ENCODE measurements at places on chromosomes 4 and X.

GRCh38 chr4:185238215-185238681 lies 28.9 kb downstream of the SNX25 start:
- no peak for DNase-seq

GRCh38 chrX:38718311-38718710 lies 82.9 kb upstream of the MID1IP1 start:
- no peak for DNase-seq

DNA sequence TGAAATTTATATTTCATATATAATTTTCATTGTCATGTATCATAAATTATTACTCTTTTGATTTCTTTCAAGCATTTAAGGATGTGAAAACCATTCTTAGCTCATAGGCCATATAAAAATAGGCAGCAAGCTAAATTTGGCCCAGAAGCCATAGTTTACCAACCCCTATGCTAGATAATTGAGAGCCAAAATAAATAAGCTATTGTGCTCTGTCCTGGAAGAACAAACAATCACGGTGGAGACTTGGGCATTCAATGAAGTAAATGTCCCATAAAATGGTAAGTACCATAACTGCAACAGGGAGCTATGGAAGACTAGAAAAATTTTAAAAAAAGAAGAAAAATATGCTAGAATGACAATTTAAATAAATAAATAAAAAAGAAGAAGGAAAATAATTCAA lies 60.9 kb upstream of the PACRGL start:
- DNase-seq: no peak

GRCh38 chr4:148834804-148835631 lies 392.8 kb upstream of the NR3C2 start:
- no peak for DNase-seq

- DNase-seq: no peak
Measured at GRCh38 chrX:136405126-136405525, 82.6 kb upstream of the BRS3 start.

DNA sequence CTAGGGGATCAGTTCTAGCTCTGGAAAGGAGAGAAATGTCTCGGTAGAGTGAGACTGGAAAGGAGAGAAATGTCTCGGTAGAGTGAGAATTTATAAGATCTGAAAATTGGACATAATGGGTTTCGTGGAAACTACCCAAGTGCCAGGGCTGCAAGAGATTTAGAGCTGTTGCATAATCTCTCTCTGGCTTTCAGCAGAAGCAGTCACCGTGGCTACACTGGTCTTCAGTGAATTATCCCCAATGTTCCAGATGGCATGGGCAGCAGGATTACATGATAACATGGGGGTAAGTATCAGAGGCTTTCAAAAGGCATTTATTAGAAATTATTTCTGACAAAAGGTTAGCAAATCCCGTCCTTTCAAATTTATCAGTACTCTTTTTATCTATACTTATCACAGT lies 435.5 kb downstream of the NKX6-1 start:
- no peak for DNase-seq

DNA sequence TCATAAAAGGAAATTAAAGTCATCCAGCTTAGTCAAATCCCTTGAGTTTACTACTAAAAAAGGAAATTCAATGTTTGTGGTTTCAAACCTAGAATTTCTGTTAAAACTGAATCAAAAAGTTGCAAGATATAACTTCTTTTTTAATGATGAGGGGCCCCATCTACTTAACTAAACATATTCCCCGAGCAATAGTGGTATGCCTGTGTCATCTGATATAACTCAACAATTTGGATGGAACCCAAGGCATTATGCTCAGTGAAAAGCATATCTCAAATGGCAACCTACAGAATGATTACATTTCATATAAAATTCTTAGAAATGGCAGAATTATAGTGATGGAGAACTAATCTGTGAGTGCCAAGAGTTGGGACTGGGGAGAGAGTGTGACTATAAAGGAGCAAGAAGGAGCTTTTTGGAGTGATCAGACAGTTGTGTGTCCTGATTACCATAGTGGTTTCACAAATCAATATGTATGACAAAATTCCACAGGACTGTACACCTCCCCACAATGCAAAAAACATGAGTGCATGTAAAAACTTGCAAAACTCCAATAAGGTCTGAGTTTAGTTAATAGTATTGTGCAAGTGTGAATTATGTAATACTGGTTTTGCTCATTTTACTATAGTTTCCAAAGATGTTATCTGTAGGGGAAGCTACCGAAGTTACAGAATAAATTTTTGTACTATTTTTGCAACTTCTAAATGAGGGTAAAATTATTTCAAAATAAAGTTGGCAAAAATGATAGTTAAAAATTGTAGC lies 323.2 kb downstream of the ARHGAP24 start:
- no peak for DNase-seq

DNA sequence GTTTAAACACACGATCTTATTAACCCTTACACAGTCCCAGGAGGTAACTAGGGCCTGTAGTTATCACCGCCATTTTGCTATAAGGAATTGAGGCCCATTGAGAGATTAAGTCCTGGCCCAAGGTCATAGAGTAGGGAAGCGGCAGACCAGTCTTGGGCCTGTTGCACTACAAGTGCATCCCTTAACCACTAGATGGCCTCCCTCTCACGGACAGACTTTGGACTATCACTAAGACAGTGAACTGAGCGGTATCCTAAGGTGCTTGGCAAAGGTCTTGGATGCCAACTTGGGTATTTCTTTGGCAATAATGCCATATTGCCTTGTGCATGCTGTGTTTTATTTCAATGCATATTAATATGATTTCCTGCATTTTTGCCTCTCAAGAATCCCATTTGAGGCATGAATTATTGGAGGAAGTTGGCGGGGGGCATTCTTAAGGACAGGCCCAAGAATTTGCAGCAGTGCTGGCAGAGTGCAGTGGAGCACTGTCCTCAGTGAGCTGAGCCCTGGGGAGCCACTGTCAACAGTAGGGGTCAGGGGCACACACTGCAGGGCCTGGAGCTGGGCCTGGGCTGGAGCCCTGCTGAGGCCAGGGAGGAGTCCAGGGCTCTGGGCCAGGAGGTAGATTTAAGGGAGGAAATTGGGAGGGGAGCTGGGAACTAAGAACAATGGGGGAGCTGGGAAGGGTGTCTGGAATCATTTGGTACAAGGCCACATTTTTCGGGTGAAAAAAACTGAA lies 147.4 kb downstream of the SMIM20 start:
- DNase-seq: peak; percentile 51

- DNase-seq: no peak
Measured at GRCh38 chr4:14719053-14719452, 283.2 kb upstream of the CPEB2 start.

DNA sequence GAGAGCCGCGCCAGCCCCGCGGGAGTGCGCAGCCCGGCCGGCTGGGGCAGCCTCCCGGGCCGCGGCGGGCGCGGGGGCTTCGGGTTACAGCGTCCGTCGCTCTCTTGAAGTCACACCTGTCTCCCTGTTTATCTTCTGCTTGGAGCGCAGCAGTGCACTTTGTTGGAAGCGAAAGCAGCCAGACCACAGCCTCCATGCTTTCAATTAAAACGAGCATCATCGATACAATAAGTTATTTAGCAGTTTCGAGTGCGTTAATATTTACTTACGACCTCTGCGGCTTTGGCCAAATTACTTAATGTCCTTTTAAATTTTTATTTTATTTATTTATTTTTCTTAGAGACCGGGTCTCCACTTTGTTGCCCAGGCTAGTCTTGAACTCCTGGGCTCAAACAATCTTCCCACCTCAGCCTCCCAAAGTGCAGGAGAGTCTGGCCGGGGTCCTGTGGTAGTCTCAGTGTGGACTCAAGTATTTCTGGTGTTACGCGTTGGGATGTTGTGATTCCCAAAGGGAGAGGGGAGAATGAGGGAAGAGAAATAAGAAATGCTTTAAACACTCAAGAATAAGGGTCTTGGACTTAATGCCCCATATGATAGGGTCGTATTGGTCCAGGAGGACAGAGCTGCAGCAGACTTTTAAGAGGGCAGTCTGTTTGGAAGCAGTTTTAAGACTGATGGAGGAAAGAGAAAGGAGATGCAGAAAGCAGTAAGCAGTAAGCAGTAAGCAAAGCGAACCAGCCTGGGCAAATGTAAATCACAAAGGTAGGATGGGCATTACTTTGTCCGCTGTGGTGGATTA lies 504 bp upstream of the PDLIM3 start:
- no peak for DNase-seq

GRCh38 chr4:148539387-148539786 lies 97.2 kb upstream of the NR3C2 start:
- DNase-seq: no peak

DNA sequence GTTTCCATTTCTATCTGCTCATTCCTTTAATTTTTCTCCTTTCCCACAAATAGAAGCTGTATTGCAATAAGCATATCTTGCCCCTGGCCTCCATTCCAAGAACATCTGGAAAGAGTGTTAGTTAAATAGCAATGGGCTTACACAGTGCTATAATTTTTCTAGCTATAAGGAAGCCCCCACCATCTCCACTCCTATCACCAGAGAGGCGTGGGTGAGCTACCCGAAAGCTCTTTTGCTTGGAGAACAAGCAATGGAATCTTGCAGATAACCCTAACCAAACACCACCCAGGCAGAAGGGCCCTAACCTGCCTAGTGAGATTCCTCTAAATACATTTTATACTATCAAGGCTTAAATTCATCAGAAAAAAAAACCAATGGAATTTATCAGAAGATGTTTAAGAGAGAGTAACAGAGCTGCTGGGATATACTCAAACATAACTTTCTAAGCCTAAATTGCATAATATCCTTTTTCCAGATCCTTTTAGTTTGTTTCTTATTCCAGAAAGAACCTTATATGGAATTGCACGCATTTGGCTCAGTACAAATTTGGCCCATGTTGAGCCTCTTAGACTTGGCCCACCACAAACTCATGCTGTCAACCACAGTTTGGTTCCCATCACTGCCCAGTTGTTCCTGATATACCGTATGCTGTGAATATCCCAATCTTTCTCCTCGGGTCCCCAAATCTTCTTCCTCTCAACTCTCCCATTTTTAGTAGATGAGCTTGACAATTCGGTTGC lies 91.6 kb upstream of the PLAC1 start:
- DNase-seq: no peak

GRCh38 chr4:109486007-109486406 lies 52.4 kb downstream of the SEC24B start:
- DNase-seq: no peak

DNA sequence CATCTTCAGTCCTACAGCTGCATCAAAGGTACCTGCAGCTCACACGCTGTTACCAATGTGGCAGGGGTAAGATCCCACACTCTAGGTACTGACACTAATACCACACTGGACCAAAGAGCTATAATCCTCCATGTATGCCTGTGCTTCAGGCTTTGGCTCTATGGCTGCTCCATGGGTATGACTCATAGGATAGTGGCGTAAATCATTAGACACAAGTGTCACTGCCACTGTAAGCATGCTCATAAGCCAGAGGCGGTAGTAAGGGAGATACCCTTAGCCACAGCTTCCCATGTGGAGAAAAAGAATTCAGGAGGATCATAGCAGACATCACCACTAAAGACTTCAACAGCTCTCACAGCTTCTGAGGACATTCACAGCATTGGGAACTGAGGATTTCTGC lies 287.5 kb downstream of the ACTRT1 start:
- DNase-seq: no peak

GRCh38 chr4:64503945-64504675 lies 94.9 kb upstream of the TECRL start:
- no peak for DNase-seq

DNA sequence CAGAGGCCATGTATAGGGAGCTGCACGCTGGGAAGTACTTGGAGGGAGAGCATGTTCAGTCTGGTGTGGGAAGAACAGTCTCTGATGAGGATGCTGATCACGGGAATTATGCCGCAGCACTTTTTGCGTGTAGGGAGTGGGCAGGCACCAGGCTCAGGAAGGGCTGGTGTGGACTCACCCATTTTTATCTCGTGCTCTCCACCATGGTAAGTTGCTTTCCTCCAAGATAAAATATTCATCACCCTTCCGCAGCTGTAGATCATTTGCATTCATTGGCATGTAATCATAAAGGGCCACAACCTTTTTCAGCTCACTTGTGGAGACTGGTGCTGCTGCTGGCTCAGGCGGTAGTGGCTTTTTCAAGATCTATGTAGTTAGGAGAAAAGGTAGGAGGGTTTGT lies 11.8 kb upstream of the TIMM8A start:
- DNase-seq: no peak

DNA sequence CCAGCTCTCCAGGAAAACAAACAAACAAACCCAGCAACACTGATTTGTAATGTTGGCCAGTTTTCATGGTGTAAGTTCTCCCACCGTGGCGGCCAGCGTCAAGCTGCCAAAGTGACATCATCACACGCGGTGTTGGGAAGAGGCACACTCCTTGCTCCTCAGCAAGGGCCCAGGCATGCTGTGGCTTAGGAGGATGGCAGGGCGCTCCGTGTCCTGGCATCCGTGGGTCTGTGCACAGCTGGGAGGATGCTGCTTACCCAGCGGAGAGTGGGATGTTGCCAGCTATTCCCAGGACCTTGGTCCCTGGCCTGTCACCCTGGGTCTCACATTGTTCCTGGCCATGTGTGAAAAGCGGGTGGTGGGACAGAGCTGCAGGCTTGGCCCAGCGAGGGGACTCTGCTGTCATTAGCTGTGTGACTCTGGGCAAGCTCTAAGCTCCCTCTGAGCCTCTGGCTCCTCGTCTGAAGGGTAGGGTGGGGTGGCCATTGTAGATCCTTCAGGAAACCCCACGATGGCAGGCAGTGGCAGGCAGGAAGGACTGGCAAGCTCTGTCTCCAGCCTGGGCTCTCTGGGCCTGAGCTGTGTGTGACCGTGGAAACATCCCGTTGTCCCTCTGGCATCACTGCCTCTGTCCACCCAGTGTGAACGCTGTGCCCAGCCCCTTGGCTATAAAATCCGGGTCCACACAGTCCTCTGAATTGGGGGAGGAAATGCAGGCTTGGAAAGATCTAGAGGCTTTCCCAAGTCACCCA lies 10.8 kb downstream of the PSAPL1 start:
- DNase-seq: no peak

DNA sequence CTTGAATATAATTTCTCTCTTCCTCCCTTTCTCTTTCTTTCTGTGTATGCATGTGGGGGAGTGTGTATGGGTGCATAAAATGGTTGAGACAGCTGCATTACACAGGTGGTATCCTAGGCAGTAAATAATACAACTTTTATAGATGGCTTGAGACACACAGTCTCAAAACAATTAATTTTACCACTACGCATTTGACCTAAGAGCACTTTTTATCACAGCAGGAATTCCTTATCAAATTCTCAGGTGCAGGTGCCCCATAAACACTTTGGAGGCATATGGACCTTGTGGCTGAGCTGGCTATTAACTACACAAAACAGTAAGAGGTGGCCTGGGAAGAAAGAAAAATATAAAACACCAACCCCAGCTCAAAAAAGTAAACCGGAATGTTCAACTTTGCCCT lies 91.3 kb downstream of the RASGEF1B start:
- no peak for DNase-seq

- no peak for DNase-seq
Measured at GRCh38 chr4:88858752-88859151, 161.1 kb upstream of the NAP1L5 start.

GRCh38 chr4:168766604-168767316 lies 243.3 kb downstream of the CBR4 start:
- DNase-seq: no peak

DNA sequence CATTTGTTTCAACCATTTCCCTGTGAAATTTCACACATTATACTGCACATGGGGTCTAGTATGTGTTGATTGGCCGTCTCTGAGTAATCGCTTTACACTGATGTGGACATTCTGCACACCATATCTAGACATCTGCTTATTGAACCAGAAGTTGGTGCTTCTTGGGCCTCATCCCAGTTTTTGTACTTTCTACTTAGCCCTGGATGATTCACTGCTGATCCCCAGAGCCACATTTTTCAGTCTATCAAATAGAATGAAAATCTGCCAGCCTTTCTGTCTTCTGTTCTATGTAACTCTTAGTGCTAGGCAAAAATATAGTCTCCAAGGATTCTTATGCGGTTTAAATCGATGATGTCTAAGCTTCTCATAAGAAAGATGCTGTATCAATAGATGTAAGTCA lies 40.5 kb upstream of the RELL1 start:
- DNase-seq: no peak
